ENCODE measurements at places on chromosomes 7 and 10.

GRCh38 chr10:80158598-80159127 lies 26.1 kb downstream of the PLAC9 start:
- peak; percentile 61 for DNase-seq

DNA sequence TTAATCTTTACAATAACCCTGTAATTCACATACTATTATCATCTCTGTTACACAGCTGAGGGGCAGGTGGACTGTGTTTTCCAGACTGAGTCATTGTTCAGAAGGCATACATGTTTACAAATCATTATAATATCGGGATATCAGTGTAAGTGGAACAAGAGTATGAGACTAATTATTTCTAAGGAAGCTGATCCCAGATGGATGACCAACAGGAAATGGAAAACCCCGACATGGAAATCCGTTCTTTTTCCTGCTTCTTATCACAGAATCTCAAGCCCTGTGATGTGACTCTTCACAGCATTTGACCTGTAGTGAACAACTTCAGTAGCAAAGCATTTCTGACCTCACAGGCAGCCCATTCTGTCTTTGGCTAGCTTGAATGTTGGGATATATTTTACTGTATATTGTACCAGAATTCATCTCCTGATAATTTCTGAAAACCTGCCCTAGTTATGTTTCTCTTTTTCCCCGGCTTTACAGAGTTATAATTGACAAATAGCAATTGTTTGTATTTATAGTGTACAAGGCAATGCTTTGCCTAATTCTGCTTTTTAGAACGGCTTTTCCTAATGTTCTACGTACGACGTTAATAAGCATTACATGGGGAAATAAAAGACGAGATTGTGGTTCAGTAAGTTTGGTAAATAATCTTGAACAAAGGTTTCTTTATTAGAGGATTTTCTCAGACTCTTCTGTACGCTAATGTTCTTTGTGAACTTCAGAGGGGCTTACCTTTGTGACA lies 78.6 kb upstream of the SYPL1 start:
- DNase-seq = no peak

DNA sequence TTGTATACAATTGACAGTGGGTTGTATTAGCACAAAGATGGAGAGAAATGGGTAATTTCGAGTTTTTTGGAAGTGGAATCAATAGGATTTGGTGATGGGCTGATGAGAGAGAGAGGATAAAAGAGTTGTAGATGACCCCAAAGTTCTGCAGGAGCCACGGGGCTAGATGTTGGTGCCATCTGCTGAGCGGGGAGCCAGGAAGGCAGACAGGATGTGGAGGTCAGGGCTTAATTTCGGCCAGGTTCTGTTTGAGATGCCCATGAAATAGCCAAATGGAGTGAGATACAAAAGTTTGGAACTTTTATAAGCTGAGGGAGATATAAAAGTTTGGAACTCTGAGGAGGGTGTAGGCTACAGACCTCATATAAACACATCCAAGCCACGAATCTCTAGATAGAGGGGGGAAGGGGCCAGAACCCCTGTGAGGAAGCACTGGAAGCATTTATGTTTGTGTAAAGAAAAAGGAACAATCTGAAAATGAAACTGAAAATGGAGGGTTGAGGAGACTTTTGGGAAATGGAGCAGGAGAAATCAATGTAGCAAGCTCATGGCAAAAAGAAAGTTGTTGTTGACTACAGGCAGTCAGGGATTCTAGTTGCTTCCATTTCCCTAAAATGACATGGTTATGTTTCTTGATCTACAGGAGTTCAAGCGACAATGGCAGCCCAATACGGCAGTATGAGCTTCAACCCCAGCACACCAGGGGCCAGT lies 2.2 kb downstream of the GIMAP4 start:
- DNase-seq = peak; percentile 9

DNA sequence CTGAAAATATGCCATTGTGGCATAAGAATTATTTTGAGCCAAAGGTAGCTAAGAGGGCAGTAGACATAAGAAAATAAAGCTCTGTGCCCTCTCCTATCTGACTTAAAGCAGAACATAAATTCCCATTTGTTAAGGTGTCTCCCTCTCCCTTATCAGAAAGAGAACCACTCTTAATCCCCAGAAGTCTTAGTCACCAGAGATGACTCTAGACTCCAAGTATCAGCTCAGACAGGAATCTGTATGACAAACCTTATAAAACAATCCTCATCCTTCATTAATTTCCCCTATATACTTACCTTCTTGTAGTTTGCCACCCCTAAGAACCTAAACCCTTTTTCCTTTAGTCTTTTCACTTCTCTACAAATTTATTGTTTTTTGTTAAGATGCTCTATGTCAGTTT lies 21.8 kb upstream of the PIP4K2A start:
- no peak for DNase-seq

- no peak for DNase-seq
Measured at GRCh38 chr7:78279032-78279431, 480.5 kb downstream of the PHTF2 start.

GRCh38 chr10:96591946-96592345 lies 5.1 kb upstream of the TM9SF3 start:
- DNase-seq = no peak

- DNase-seq = no peak
Measured at GRCh38 chr7:69796416-69796815, 198.1 kb downstream of the AUTS2 start.

GRCh38 chr7:78151229-78151628 lies 352.7 kb downstream of the PHTF2 start:
- no peak for DNase-seq

GRCh38 chr7:156019776-156020565 lies 207.7 kb upstream of the SHH start:
- no peak for DNase-seq

DNA sequence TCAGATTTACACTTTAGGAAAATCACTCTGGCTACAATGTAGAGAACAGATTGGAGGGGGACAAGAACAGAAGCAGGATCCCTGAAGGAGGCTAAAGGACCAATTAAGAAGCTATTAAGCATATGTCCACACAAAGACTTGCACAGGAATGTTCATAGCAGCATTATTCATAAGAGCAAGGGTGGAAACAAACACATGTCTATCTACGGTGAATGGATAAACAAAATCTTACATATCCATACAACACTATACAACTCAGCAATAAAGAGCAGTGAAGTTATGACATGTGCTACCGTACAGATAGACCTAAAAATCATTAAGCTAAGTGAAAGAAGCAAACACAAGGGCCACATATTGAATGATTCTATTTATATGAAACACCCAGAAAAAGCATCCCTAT lies 10.4 kb downstream of the CHCHD3 start:
- no peak for DNase-seq

- no peak for DNase-seq
Measured at GRCh38 chr10:47207281-47207615, 92.7 kb upstream of the GDF10 start.

- no peak for DNase-seq
Measured at GRCh38 chr7:32030904-32031692, 39.1 kb downstream of the PDE1C start.

GRCh38 chr10:68606918-68607317 lies 46.8 kb downstream of the TET1 start:
- no peak for DNase-seq

DNA sequence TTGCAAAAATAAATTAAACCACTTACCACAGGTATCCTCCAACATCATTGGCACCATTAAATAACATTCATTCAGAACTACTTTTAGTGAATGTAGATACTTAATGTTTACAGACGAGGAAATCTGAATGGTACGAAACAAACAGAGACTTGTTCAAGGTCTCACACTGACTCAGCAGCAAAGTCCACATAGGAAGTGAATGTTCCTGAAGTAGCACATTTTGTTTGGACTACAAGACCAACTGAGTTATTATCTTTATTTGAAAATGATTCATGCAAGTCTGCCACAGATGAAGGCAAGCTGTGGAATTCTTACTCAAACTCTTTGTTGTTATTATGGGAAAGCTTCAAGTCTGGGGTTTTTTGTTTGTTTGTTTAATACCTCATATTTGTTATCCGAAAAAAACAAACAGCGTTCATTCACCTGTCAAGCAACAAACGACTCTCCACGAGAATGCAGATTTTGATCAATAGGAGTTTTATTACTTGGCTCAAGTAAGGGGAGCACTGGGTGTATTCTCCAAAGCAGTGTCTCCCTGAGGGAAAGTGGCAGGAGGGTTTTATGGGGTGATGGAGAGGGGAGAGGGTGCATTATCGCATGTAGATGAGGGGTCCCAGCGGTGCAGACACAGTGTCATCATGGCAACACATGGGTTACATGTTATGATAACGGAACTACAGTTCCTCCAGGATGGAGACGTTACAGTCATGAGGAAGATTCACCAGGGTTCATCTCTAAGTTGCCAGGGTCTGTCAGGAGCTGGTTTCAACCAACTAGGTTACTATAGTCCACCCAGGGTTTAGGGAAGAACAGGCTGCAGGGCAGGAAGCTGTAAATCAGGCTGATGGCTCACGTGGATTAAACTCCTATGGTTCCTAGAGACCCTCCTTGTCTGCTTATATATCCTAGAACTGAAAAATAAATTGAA lies 147.7 kb upstream of the AKR1E2 start:
- no peak for DNase-seq

GRCh38 chr7:36346260-36346831 lies 43.3 kb upstream of the ANLN start:
- no peak for DNase-seq

DNA sequence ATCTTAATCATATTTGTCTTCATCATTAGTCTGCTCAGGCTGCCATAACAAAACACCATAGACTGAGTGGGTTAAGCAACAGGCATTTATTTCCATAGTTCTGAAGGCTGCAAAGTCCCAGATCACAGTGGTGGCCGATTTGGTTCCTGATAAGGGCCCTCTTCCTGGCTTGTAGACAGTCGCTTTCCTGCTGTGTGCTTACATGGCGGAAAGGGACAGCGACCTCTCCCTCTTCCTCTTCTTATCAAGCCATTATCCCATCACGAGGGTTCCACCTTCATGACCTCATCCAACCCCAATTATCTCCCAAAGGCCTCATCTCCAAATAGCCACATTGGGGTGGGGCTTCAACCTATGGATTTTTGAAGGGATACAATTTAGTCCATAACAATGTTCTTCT lies 84.0 kb downstream of the LYZL1 start:
- DNase-seq = no peak

DNA sequence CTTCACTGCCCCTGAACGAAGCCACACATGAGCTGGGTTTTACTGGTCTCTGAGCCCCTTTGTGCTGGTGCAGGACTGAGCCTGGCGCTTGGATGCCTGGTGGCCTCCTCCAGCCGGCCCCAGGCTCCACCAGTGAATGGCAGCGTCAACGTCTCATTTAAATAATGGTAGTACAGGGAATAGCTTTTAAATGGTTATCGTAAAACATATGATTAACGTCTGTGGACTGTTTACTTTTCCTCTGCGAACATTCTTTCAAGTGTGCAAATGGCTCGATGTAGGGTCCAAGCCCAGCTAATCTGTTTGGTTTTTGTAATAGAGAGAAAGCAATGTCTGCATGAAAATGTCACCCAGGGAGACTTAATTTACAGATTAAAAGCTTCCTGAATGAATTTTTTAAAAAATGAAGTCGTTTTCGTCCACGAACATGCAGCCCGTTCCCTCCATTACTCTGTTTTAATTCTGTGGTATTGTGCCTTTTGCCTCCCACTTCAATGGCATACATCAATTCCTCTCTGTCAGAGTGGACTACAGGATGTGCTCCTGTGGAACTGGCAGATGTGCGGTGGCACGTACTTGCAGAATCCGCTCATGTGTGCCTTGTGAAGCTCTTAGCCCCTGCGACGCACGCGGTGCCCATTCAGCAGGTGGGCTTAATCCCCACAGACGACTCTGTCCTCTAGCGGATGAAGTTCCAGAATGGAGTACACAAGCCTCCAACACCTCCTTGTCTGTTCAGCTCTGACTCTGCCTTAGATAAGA lies 192.7 kb downstream of the TCF7L2 start:
- DNase-seq = no peak

DNA sequence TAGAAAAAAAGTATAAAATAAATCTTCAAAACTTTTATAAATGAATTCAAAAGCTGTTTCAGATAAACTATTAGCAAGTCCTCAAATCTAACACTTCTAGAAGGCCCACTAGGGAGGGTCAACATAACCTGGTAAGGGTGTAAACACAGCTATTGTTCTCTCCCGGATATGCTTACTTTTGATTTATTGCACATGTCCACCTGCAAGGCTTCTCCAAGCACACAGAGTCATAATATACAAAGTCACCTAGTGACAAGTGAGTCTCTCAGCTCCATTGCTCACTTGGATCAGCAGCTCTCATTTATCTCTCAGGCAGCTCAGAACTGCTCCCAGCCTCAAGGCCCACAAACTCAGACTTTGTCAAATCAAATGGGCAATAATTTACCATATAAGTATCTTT lies 44.0 kb upstream of the COL1A2 start:
- no peak for DNase-seq

DNA sequence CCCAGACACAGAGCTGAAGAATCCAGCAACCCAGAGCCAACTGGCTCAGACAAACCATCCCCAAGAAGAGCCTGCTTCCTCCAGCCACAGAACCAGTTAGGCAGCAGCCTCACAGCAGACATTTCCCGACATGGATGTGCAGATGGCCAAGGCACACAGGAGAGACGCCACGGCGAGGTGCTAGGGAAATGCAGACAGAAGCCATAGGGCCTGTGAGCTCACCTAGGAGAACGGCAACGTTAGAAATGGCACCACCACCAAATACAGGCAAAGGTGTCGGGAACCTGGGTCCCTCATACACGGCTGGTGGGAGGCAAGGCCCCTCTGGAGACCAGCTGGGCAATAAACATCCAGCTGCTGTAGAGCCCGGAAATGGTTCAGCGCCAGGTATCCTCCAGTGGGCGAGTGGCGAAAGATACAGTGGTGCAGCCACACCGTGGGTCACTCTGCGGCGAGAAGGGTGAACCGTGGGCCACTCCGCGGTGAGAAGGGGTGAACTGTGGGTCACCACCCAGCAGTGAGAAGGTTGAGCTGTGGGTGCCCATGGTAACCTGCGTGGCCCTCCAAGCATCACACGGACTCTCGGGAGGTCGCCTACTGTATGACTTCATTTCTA lies 31.2 kb downstream of the JAKMIP3 start:
- no peak for DNase-seq

- DNase-seq = no peak
Measured at GRCh38 chr7:116901143-116901542, 38.8 kb downstream of the CAPZA2 start.

- DNase-seq = no peak
Measured at GRCh38 chr10:129398711-129399141, 68.3 kb upstream of the MGMT start.

- no peak for DNase-seq
Measured at GRCh38 chr10:74917481-74918077, 91.2 kb downstream of the KAT6B start.

GRCh38 chr7:111292026-111292470 lies 201.1 kb downstream of the LRRN3 start:
- DNase-seq = no peak

GRCh38 chr7:50614721-50615518 lies 49.7 kb upstream of the DDC start:
- no peak for DNase-seq

GRCh38 chr10:42961796-42962109 lies 115.1 kb upstream of the RET start:
- DNase-seq = no peak

DNA sequence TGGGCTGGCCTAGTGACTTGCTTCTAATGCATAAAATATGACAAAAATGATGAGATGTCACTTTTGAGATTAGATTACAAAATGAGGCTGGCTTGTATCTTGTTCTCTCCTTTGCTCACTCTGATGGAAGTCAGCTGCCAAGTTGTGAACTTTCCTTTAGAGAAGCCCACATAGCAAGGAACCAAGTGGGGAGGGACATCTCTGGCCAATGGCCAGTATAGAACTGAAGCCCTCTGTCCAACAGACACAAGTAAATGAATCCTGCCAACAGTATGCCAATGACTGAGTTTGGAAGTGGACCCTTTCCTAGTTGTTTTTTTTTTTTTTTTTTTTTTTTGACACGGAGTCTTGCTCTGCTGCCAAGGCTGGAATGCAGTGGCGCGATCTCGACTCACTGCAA lies 3.3 kb downstream of the ZC3HC1 start:
- no peak for DNase-seq

All from GDM1 (cell line).